NCI-H1092 (cell line): ENCODE measurements at places on chromosomes 7 and 10.
A peak's percentile ranks its signal among the peaks of the same experiment; 100 is the strongest.

- no peak for DNase-seq
Measured at GRCh38 chr7:129782818-129783583, 169.8 kb downstream of the UBE2H start.

- DNase-seq = no peak
Measured at GRCh38 chr10:78063236-78063635, 29.6 kb downstream of the RPS24 start.

GRCh38 chr7:150992833-150993302 is 2.1 kb downstream of the NOS3 start:
- peak; percentile 52 for DNase-seq

DNA sequence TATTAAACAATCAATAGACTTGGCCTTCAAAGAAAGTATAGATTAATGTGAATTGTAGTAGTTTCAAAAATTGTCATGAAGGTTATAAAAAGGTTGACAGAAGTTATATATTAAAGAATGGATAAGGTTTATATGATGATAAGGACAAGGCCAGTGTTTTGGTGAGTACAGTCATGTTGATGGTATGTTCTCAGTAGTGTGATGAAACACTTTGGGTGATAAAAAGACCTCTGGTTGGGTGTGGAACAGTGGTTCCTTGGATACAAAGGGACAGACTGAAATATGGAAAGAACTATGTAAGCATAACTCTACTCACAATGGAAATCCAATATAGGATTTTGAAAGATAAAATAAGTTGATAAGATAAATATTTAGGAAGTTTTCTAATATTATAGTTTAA is 866.3 kb downstream of the ANKRD7 start:
- no peak for DNase-seq

- DNase-seq = no peak
Measured at GRCh38 chr10:34543716-34544115, 271.4 kb downstream of the PARD3 start.

DNA sequence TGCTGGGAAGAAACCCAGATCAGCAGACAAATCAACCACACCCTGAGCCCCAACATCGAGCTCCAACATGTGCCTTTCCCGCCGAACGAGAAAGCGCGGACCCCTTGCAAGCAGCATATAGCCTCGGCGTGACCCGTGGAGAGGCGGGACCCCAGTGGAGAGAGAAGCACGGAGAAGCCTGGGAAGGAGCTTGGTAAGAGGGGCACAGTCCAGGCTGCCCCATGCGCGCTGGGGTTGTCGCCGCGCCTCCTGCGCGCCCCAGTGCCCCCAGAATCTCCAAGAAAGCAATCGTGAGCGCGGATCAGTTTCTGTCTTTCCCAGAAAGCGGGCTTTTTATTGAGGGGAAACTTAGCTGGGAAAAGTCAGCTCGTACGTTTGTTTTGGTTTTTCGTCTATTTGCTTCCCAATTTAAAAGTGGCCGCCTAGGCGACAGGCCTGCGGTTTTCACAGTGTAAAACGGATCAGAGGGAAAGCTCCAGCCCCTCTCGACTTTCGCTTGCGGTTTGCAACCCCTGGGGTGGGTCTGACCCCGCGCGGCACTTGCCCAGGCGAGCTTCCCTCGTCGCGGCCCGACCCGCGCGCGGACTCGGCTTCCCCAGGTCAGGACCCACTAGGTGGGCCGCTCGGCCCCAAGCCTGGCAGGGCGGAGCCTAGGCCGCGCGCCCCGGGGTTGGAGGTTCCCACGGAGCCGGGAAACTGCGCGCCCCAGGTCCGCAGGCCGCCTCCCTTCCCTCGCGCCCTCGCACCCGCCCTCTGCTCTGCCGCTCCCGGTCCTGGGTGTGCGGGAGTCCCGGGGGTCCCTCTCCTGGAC is 31.1 kb downstream of the SKIDA1 start:
- no peak for DNase-seq

- DNase-seq = no peak
Measured at GRCh38 chr10:5951167-5951711, 26.1 kb downstream of the IL15RA start.

- DNase-seq = no peak
Measured at GRCh38 chr10:104450490-104450889, 96.9 kb downstream of the CFAP58 start.

DNA sequence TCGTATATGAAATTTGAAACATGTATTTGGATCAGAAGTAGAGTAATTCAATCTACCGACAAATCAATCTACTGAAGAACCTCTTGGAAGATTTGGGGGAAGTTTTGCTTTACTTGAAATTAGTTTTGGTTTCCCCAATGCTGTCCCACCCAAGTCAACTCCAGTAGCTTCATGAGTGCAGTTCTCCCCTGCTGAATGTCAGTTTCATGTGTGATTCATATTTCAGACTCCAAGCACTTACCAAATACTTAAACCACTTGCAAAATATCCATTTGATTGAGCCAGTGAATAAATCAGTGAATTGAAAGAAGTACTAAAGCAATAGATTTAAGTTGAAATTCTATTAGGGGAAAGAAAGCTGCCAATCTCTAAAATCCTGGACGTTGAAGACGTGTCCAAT is 9.3 kb downstream of the CALML5 start:
- DNase-seq = no peak

GRCh38 chr7:63096141-63096540 is 902.5 kb upstream of the ZNF722 start:
- no peak for DNase-seq
